ENCODE measurements at places on chromosomes 3 and 15.
A peak's percentile ranks its signal among the peaks of the same experiment; 100 is the strongest.

GRCh38 chr3:153621953-153622352 is 459.9 kb downstream of the RAP2B start:
- DNase-seq, result no peak

DNA sequence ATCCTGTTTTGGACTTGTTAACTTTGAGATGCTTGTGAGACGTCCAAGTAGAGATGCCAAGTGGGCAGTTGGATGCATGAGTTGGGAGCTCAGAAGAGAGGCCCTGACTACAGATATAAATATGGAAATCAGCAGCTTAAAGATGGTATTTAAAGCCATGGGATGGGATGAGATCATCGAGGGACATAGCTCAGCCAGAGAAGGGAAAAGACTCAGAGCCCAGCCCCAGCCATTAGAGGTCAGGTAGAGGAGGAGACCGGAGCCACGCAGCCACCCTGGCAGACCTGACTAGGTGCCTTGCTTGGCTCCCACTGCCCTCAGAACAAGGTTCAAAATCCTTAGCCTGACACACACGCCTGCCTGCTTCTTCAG is 31.1 kb downstream of the ATP2B2 start:
- no peak for DNase-seq

- DNase-seq, result no peak
Measured at GRCh38 chr3:84830476-84830875, 128.3 kb upstream of the CADM2 start.

DNA sequence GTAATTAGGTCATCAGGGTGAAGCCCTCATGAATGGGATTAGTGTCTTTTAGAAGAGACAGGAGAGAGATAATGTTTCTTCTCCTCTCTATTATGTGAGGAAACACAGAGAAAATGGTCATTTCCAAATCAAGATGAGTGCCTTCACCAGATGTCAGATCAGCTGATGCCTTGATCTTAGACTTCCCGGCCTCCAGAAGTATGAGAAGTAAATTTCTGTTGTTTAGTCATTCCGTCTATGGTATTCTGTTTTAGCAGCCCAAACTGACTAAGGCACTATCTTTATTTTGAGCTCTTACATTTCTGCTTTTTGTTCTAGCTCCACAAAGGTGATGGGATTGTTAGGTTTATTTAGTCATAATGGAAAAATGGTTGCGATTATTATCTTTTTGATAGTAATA is 273.2 kb upstream of the GADL1 start:
- DNase-seq, result no peak

- DNase-seq, result no peak
Measured at GRCh38 chr15:52134502-52135144, 22.0 kb upstream of the BCL2L10 start.

GRCh38 chr3:27673701-27674100 is 48.4 kb downstream of the EOMES start:
- no peak for DNase-seq

- DNase-seq, result no peak
Measured at GRCh38 chr15:41231422-41232226, 556 bp downstream of the CHP1 start.

DNA sequence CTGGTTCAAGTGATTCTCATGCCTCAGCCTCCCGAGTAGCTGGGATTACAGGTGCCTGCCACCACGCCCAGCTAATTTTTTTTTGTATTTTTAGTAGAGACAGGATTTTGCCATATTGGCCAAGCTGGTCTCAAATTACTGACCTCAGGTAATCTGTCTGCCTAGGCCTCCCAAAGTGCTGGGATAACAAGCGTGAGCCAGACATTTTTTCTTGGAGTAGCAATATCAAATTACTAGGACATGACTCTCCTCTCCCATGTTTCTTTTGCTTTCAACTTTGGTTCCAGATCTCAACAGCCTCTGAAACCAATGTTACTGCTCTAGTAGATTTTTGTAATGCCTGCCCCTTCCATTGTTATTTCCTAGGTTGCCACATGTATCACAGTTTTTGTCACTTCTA is 462.0 kb downstream of the GBE1 start:
- no peak for DNase-seq

GRCh38 chr3:31610700-31611275 is 78.1 kb downstream of the STT3B start:
- DNase-seq, result peak; percentile 38

DNA sequence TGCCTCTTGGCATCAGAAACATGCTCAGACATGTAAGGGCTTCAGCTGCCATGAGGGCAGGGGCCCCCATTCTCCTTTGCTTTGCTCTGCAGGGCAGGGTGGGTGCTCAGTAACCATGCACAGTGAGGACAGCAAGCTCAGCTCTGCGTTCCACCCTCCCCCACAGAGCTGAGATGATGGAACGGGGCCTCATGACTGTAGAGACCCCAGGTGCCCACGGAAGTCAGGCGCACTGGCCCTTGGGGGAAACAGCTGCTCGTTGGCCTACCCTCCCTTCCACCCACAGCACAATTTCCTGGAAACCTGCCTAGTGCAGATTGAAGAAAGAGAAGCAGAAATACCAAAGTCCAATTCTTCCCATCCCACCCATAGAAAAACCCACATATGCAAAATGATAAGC is 10.5 kb downstream of the CTXND1 start:
- no peak for DNase-seq

GRCh38 chr3:111971533-111972130 is 7.2 kb upstream of the ABHD10 start:
- DNase-seq, result no peak

GRCh38 chr3:25542492-25543039 is 114.5 kb downstream of the RARB start:
- no peak for DNase-seq

- peak; percentile 79 for DNase-seq
Measured at GRCh38 chr3:141796081-141796888, 33.1 kb downstream of the GRK7 start.

GRCh38 chr15:99983886-99984286 is 250.6 kb upstream of the LYSMD4 start:
- DNase-seq, result no peak

- DNase-seq, result no peak
Measured at GRCh38 chr15:85129881-85130280, 148.2 kb downstream of the PDE8A start.

DNA sequence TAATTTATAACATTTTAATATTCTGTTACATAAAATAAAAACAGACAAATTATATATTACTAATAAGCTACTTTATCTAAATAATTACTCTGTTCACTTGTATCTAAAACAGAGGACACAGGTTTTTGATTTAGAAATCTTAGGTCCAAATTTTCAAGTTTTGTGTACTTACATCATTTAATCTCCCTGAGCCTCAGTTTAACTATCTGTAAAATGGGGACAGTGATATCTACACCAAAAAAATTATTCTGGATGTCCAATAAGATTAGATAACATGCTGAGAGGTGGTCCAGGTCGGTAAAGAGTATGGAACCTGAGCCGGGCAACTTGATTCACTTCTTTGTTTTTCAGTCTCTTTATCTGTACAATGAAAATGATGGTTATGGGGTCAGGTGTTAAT is 263.8 kb upstream of the CDIN1 start:
- no peak for DNase-seq

GRCh38 chr15:63251701-63252100 is 25.7 kb upstream of the APH1B start:
- DNase-seq, result no peak

- DNase-seq, result no peak
Measured at GRCh38 chr15:48641416-48641815, 4.1 kb downstream of the FBN1 start.

GRCh38 chr3:136818191-136818768 is 646 bp upstream of the SLC35G2 start:
- peak; percentile 73 for DNase-seq

DNA sequence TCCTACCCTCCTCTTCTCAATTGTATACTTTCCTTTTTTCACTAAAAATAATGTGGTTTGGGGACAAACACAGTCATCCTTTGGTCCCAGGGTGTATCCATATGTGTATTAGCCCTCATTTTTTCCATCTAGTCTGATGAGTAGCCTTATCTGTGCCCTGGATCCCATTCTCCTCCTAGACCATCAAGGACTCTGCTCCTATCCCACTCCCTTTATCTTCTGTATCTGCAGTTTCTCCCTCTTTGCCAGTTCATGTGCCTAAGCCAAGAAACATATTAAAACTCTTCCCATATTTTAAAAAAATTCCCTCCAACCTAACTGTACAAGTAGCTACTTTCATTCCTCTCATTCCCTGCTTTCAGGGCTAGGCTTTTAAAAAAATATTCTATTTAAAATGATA is 25.2 kb downstream of the CCDC14 start:
- no peak for DNase-seq

- DNase-seq, result no peak
Measured at GRCh38 chr3:149058602-149059001, 27.7 kb downstream of the HLTF start.

DNA sequence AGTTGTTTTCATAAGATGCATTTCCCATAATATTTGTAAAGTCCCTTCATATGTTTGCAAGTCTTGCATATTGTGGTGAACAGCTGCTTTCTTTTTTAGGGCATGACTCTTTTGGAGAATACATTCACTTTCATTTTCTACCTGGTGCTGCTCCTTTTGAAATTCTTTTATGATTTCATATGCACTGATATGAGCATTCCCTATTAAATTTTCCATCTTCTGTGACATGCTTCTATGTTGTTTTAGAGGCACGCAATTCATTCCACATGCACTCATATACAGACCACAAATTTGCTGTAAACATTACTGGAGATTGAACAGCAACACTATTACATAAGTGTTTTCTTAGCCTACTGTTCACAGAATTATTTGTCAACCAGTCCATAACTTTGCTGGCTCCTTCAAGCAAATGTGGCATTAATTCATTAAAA is 92.8 kb upstream of the TNFSF10 start:
- no peak for DNase-seq

DNA sequence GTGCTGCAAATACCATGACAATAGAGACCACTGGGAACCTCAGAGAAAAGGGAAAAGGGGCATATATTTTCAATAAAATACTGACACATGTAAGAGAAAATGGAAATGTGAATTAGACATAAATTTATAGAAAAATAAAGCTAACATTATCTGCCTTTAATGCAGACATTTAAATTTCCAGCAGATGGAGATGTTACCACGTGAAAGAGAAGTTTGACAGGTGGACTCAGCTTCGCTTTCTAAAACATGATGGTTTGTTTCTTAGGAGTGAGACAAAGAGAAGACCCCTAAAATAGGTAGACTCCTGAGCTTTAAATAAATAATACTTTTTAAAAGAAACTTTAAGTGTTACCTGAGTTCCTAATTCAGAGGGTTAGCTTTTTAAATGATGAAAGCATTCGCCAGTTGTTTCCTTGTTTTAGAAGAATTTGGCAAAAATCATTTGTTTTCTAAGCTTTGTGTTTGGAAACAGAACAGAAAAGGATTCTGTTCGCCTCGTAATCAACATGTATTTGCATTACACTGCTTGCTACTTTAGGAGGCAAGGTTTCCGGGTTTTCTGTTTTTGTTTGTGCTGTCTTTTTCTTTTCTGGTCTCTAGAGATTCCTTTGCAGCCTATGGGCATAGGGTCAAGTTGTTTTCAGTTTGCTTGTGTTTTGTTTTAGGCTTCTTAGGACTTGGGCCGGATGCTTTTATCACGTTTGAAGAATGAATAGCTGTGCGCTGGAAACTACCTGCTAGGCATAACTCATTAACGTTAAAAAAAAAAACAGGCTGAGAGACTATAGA is 271.4 kb downstream of the THSD4 start:
- DNase-seq, result no peak

GRCh38 chr15:78804391-78804792 is 6.9 kb downstream of the ADAMTS7 start:
- DNase-seq, result no peak

- peak; percentile 74 for DNase-seq
Measured at GRCh38 chr15:57559875-57560274, 31.8 kb upstream of the MYZAP start.

- no peak for DNase-seq
Measured at GRCh38 chr15:62605282-62605681, 437.3 kb upstream of the TPM1 start.

DNA sequence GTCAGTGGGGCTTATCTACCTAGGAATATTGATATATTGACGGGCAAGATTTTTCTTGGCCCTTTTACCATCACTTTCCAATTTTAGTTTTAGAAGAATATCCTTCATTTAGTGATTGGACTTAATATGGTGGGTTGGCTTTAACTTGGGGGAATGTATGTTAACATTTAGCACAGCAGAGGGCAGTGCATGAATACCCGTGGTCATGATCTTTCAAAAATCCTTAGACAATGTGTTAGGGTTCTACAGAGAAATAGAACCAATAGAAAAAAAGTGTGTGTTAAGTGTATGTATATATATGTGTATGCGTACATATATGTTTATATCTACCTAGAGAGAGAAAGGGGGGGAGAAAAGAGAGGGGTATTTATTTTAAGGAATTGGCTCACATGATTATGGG is 36.9 kb downstream of the GPR171 start:
- no peak for DNase-seq

DNA sequence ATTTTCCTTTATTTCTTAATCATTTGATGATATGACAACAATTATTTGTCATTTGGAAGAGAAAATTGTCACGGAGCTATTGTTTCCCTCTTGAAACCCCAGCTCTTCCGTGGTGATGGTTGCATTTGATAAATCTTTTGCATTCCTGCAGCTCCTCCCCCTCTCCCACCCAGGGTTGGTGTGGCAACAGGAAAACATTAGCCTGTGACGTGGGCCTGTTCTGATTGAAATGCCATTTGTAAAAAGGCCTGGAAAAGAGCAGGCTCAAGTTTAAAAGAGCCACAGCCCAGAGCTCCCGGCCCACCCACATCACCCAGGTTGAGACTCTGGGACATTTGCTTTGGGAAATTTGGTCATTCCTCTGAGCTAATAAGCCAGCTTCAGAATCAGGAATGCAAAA is 282.5 kb downstream of the RPLP1 start:
- peak; percentile 82 for DNase-seq

GRCh38 chr15:83980637-83981036 is 254.9 kb upstream of the GOLGA6L4 start:
- DNase-seq, result no peak

DNA sequence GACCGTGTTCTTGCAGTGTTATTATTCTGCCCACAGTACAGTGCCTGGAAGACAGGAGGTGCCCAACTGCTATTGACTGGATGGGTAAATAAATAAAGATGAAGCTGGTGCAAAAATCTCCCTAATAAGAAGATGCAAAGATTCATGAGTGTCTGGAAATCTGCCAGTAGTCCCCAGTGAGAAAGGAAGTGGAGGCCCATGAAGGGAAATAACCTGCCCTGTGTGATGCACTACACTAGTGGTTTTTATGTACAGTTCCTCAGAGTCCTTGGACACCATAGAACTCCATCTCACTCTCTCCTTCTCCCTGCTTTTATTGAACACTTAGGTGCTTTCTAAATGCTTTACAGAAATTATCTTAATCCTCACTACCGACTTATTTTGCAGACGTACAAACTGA is 8.3 kb upstream of the SUCLG2 start:
- no peak for DNase-seq

GRCh38 chr3:192188218-192188835 is 539.0 kb downstream of the FGF12 start:
- peak; percentile 12 for DNase-seq

DNA sequence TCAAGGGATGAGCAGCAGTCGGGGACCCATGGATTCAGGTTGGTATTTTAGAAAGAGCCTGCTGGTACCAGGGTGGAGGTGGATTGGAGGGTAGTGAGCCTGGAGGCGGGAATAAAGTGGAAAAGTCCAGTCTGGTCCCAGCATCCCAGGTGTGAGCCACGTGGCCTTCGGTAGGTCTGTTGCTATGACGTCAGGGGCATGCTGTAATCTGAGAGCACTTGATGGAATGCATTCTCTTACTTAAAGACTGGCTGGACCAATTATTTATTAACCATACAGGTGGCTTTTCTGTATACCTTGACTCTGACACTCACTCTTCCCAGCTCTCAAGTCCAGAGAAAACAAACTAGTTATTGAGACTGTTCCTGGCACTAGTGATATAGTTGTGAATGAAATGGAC is 389.9 kb upstream of the RGMA start:
- no peak for DNase-seq
